ENCODE measurements at places on chromosomes 11 and 22. TPM values are rescaled to one million over a fixed set of nuclear protein-coding genes. Genes with fewer than 3 reads are reported as not detected.

The VSIG10L2 gene
- total RNA-seq: not detected

The SLC5A1 gene
- total RNA-seq: 0.82 TPM

The TNNT3 gene
- 154 TPM for total RNA-seq

The PARVA gene
- 35.6 TPM for total RNA-seq

The OR2AT4 gene
- not detected for total RNA-seq

The CDPF1 gene
- total RNA-seq: 19.4 TPM
